RPMI8226 (cell line): ENCODE measurements at places on chromosomes 2 and 18.

DNA sequence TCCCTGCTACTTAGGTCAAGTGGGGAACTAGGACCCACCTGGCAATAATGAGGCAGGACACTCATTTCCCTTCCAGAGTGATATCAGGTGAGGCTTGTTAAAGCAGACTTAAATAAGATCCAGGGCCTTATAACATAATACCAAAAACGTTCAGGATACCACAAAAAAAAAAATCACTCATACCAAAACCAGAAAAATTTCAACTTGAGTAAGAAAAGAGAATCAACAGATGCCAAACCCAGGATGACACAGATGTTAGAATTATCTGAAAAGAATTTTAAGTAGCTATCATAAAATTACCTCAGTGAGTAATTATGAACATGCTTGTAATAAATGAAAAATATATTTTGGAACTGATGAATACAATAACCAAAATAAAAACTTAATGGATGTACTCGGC is 255.6 kb upstream of the OSR1 start:
- DNase-seq: no peak

DNA sequence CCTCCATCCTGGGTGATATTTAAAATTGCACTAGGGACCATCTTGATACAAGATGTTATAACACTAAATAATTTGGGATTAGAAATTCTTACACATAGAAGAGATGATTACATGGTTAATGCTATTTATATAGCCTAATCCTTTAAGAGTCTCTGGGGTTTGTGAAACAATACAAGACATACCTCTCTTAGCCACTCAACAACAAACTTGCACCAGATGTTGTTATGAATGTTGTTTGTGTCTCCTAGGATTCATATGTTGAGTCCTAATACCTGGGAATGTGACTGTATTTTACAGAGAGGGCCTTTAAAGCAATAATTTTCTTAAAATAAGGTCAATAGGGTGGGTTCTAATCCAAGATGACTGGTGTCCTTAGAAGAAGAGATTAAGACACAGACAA is 678.3 kb downstream of the NYAP2 start:
- DNase-seq: no peak

DNA sequence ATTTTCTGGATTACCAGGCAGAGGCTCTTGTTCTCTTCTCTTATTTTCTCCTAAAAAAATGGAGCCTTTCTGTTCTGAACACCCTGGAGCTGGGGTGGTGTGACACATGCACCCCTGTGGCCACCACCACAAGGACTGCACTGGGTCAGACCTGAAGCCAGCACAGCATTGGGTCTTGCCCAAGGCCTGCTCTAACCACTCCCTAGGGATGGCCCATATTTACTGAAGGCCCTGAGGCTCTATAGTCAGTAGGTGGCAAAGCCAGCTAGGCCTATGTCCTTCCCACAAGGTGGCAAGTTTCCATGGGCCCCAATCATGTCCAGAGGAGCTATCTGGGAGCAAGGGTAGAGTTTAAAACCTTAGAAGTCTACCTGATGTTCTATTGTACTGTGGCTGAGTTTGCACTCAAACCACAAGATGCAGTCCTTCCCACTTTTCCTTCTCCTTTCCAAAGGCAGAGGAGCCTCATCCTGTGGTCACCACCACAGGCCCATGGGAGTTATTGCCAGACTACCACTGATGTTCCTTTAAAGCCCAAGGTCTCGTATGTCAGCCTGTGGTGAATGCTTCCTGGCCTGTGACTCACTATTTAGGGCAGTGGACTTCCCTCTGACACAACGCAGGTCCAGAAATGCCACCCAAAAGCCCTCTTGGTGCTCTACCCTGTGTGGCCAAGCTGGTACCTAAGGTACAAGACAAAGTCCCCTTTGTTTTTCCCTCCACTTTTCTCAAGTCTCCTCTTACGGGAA is 15.0 kb upstream of the FMNL2 start:
- DNase-seq: no peak

- DNase-seq: no peak
These were observed 118.2 kb upstream of the SEC11C start for GRCh38 chr18:59021500-59021899.

DNA sequence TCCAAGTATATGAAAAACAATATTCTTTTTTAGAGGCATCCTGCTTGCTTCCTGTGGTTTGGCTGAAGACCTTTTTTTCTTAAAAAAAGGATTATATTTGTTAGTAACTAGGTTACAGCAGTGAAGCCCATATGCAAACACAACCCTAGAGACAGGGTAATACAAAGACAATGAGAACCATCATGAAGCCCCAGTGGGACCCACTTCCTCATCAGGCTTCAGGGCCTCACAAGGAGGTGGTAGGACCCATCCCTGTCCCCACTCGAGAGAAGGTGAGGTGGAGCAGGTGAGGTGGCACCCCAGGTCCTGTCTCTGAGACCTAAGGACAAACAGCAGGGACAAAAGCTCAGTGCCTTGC is 80.3 kb downstream of the EDAR start:
- DNase-seq: no peak

GRCh38 chr2:70673041-70673647 is 94.9 kb downstream of the ADD2 start:
- DNase-seq: no peak
